ENCODE measurements at places on chromosomes 7 and 10. TPM values are rescaled to one million over a fixed set of nuclear protein-coding genes. Genes with fewer than 3 reads are reported as not detected.

Gene SPDYE2
- 7.4 TPM for polyA plus RNA-seq

Gene PRSS37
- not detected for polyA plus RNA-seq

Gene ZNF117
- polyA plus RNA-seq: 18.9 TPM

Gene EIF5AL1
- 0.49 TPM for polyA plus RNA-seq

Gene FOXP2
- 10.3 TPM for polyA plus RNA-seq

Gene HTR5A
- not detected for polyA plus RNA-seq

Gene COL26A1
- polyA plus RNA-seq: 1.5 TPM

Gene KCNMA1
- 15.1 TPM for polyA plus RNA-seq

Gene TCAF2
- polyA plus RNA-seq: 11.7 TPM

Gene NRG3
- polyA plus RNA-seq: 0.06 TPM

Gene ARHGAP12
- polyA plus RNA-seq: 24.3 TPM

Gene GET4
- 46.7 TPM for polyA plus RNA-seq

Gene OR13A1
- not detected for polyA plus RNA-seq

Gene TRPV6
- 0.09 TPM for polyA plus RNA-seq

Measured in forelimb muscle (tissue), 1 donor.